ENCODE measurements at places on chromosomes 11 and 22. TPM values are rescaled to one million over a fixed set of nuclear protein-coding genes. Genes with fewer than 3 reads are reported as not detected.

The KCNJ4 gene
- 0.19 TPM for total RNA-seq

The DDI1 gene
- total RNA-seq, result not detected

The TRIM68 gene
- 11.5 TPM for total RNA-seq

The TBX10 gene
- not detected for total RNA-seq

The ABCC8 gene
- not detected for total RNA-seq

The ZC3H12C gene
- 12.0 TPM for total RNA-seq

The SORL1 gene
- total RNA-seq, result 7.2 TPM

The XKR3 gene
- total RNA-seq, result not detected

The CELSR1 gene
- 38.5 TPM for total RNA-seq

The EMID1 gene
- 0.72 TPM for total RNA-seq

The HTR3A gene
- not detected for total RNA-seq

The COA4 gene
- total RNA-seq, result 59.0 TPM

The CRYBA4 gene
- total RNA-seq, result 2.0 TPM

The SCGB1A1 gene
- not detected for total RNA-seq

The HEPHL1 gene
- not detected for total RNA-seq

DNA sequence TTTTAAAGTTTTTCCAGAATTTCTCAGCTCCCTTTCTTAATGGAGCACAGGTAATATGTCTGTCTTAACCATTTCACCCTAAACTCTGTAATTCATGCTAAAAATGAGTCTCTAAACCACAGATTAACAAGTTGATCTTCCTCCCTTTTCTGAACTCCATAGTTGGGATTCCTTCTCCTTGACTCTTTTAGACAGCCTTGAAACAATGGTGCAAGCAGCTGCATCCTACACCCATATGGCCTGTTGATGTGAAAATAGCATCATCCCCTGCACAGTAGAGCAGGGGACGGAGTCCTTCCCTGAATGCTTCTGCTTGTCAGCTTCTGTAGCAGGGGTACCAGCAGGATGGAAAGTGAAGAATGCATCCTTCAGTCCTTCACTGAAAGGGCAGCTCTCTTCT lies 192.8 kb upstream of the SORL1-AS1 start:
- H3K36me3 ChIP-seq, result no peaks in the 10 kb centered on the region
- peak; percentile 45 for DNase-seq
- no peaks in the 10 kb centered on the region for H3K27me3 ChIP-seq
- no peak overlapping the region for H3K4me3 ChIP-seq
- H3K27ac ChIP-seq, result no peak overlapping the region

DNA sequence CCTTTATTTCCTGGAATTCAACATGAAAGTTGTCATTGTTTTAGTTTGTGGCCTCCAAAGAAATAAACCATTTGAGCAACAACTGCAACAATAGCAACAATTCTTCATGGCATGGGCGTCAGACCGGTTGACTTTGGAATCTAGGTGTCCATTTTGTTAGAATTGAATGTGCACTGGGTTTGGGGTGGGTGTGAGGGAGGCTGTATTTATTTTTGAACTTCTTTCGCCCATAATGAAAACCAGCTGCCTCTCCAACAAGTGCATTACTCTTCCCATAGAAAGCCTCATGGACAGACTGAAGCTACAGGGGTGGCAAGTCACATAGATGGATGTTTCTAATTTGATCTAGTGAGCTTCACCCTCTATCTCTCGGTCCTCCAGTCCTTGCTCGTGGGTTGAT lies 85.4 kb downstream of the ADAMTS15 start:
- no peak overlapping the region for H3K4me3 ChIP-seq
- no peaks in the 10 kb centered on the region for H3K27me3 ChIP-seq
- peaks cover 8% of the 10 kb centered on the region for H3K4me1 ChIP-seq
- H3K27ac ChIP-seq, result no peak overlapping the region
- H3K36me3 ChIP-seq, result no peaks in the 10 kb centered on the region

- no peak for DNase-seq
- H3K4me3 ChIP-seq, result no peak overlapping the region
- no peaks in the 10 kb centered on the region for H3K4me1 ChIP-seq
- no peaks in the 10 kb centered on the region for H3K27me3 ChIP-seq
- H3K36me3 ChIP-seq, result no peaks in the 10 kb centered on the region
Observed at GRCh38 chr11:105230586-105230985, 91.0 kb upstream of the CARD18 start.

DNA sequence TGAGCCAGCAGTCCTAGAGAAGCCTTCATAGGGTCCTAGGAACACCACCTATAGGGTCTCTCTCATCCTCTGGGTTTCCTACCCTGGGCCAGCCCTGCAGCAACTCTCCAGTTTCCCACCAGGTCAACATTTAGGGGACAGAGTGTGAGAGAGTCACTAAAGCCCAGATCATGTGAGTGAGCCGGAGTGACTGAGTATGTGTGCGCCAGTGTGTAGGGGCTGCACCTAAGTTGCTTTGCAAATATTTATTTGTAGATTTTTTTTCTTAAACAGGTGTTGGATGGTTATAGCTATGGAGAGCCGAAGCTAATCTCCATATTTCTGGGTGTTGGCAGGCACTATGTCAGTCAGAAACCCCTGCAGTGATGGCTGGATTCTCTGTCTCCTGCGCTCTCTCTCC lies 232.5 kb upstream of the NCAM1 start:
- H3K4me1 ChIP-seq, result no peaks in the 10 kb centered on the region
- DNase-seq, result no peak
- no peaks in the 10 kb centered on the region for H3K27me3 ChIP-seq
- no peak overlapping the region for H3K4me3 ChIP-seq
- no peak overlapping the region for H3K27ac ChIP-seq

GRCh38 chr22:42372976-42373375 lies 59.2 kb downstream of the NFAM1 start:
- no peak for DNase-seq
- peaks cover 13% of the 10 kb centered on the region for H3K4me1 ChIP-seq
- H3K27ac ChIP-seq, result no peak overlapping the region
- H3K4me3 ChIP-seq, result no peak overlapping the region

GRCh38 chr11:85249482-85249881 lies 377.7 kb downstream of the DLG2 start:
- no peaks in the 10 kb centered on the region for H3K36me3 ChIP-seq
- H3K4me3 ChIP-seq, result no peak overlapping the region
- no peak overlapping the region for H3K27ac ChIP-seq
- H3K27me3 ChIP-seq, result no peaks in the 10 kb centered on the region
- H3K4me1 ChIP-seq, result no peaks in the 10 kb centered on the region

GRCh38 chr11:112522536-112522935 lies 261.9 kb upstream of the PLET1 start:
- no peaks in the 10 kb centered on the region for H3K27me3 ChIP-seq
- H3K4me3 ChIP-seq, result no peak overlapping the region
- DNase-seq, result no peak
- no peaks in the 10 kb centered on the region for H3K4me1 ChIP-seq

DNA sequence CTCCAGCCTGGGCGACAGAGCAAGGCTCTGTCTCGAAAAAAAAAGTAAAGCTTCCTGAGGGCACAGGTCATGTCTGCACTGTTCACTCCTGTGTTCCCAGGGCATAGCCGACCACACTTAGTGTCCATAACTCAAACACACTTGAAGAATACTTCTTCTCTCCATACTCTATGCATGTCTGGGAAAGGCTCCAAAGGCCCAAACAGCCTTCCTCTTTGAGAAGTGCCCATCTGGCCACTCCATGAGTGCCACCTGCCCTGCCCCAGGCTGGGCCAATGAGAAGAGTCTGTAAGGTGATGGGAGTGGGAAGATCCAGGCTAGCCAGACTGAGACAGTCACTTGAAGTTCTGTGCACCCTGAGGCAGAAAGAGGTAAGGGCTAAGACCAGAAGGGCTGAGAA lies 24.7 kb downstream of the DGCR2 start:
- no peak overlapping the region for H3K27ac ChIP-seq
- no peak for DNase-seq
- no peak overlapping the region for H3K4me3 ChIP-seq
- H3K36me3 ChIP-seq, result no peaks in the 10 kb centered on the region
- no peaks in the 10 kb centered on the region for H3K27me3 ChIP-seq

- peaks cover 7% of the 10 kb centered on the region for H3K27me3 ChIP-seq
- H3K36me3 ChIP-seq, result no peaks in the 10 kb centered on the region
- no peak overlapping the region for H3K4me3 ChIP-seq
- peaks cover 13% of the 10 kb centered on the region for H3K4me1 ChIP-seq
- H3K27ac ChIP-seq, result no peak overlapping the region
Observed at GRCh38 chr22:19522190-19522880, 1.9 kb downstream of the CLDN5 start.

GRCh38 chr22:38081636-38081940 lies 2.4 kb downstream of the SLC16A8 start:
- H3K4me1 ChIP-seq, result peaks cover 4% of the 10 kb centered on the region
- H3K27ac ChIP-seq, result no peak overlapping the region
- peaks cover 18% of the 10 kb centered on the region for H3K27me3 ChIP-seq
- H3K4me3 ChIP-seq, result peak overlapping the region; percentile 17
- H3K36me3 ChIP-seq, result no peaks in the 10 kb centered on the region
- DNase-seq, result no peak

- H3K27me3 ChIP-seq, result no peaks in the 10 kb centered on the region
- H3K27ac ChIP-seq, result peak overlapping the region; percentile 45
- no peak overlapping the region for H3K4me3 ChIP-seq
- peak; percentile 96 for DNase-seq
Observed at GRCh38 chr11:26231252-26231661, 100.7 kb upstream of the ANO3 start.

GRCh38 chr22:26642465-26643417 lies 14.6 kb upstream of the MIAT start:
- H3K36me3 ChIP-seq, result no peaks in the 10 kb centered on the region
- H3K27ac ChIP-seq, result no peak overlapping the region
- H3K27me3 ChIP-seq, result no peaks in the 10 kb centered on the region
- H3K4me1 ChIP-seq, result peaks cover 28% of the 10 kb centered on the region
- DNase-seq, result peak; percentile 36

- no peak overlapping the region for H3K4me3 ChIP-seq
- DNase-seq, result no peak
- H3K27ac ChIP-seq, result peak overlapping the region; percentile 84
- H3K4me1 ChIP-seq, result peaks cover 28% of the 10 kb centered on the region
- no peaks in the 10 kb centered on the region for H3K27me3 ChIP-seq
- H3K36me3 ChIP-seq, result no peaks in the 10 kb centered on the region
Observed at GRCh38 chr11:122046438-122046837, 69.6 kb downstream of the BLID start.

DNA sequence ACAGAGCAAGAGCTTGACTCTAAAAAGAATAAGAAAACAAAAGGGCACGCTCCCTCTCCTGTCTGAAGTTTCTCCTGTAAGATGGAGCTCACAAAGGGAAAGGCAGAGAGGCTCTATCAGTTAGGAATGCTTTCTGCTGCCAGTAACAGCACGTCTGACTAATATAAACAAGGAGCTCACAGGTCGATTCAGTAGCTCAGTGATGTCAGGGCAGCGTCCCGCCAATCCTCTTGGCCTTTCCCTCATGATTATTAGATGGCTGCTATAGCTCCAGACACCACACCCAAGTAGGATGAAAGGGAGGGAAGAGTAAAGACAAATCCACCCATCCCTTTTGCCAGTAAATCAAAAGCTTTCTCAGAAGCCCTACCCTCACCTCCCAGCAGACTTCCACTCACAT lies 51.3 kb upstream of the HMGXB4 start:
- no peak overlapping the region for H3K27ac ChIP-seq
- H3K27me3 ChIP-seq, result peaks cover 6% of the 10 kb centered on the region
- H3K4me1 ChIP-seq, result no peaks in the 10 kb centered on the region

GRCh38 chr22:25823276-25823675 lies 81.3 kb downstream of the MYO18B start:
- H3K4me3 ChIP-seq, result no peak overlapping the region
- no peaks in the 10 kb centered on the region for H3K4me1 ChIP-seq
- H3K36me3 ChIP-seq, result no peaks in the 10 kb centered on the region
- H3K27me3 ChIP-seq, result no peaks in the 10 kb centered on the region

GRCh38 chr22:47776329-47776728 lies 1013.9 kb downstream of the TBC1D22A start:
- no peaks in the 10 kb centered on the region for H3K27me3 ChIP-seq
- no peaks in the 10 kb centered on the region for H3K36me3 ChIP-seq
- DNase-seq, result no peak
- no peak overlapping the region for H3K4me3 ChIP-seq

DNA sequence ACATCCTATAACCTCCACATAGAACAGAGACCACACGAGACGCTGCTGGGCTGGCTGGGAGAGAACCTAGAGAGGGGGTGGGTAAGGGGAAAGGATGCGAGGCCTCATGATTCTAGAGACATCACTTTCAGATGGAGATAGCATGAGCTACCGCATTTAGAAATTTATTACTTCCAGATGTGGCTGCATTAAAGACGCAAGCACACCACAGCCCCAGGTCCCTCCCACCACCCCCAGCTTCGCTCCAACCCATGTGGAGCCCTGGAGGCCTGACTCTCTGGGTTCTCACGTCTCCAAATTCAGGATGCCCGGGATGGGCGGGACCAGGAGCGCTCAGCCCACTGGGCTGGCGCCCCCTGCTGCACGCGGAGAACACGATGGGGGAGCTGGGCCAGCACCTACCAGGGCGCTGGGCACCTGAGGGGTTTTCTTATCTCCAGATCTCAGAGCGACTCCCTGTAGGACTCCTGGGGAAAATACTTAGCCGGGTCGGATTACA lies 13.6 kb downstream of the MRPL21 start:
- peak overlapping the region; percentile 81 for H3K27ac ChIP-seq
- peaks cover 15% of the 10 kb centered on the region for H3K36me3 ChIP-seq
- no peaks in the 10 kb centered on the region for H3K27me3 ChIP-seq
- peak; percentile 55 for DNase-seq
- no peak overlapping the region for H3K4me3 ChIP-seq

- no peaks in the 10 kb centered on the region for H3K27me3 ChIP-seq
- peak overlapping the region; percentile 59 for H3K27ac ChIP-seq
- no peaks in the 10 kb centered on the region for H3K36me3 ChIP-seq
- peaks cover 13% of the 10 kb centered on the region for H3K4me1 ChIP-seq
Observed at GRCh38 chr11:85628771-85629341, 463 bp downstream of the TMEM126B start.

DNA sequence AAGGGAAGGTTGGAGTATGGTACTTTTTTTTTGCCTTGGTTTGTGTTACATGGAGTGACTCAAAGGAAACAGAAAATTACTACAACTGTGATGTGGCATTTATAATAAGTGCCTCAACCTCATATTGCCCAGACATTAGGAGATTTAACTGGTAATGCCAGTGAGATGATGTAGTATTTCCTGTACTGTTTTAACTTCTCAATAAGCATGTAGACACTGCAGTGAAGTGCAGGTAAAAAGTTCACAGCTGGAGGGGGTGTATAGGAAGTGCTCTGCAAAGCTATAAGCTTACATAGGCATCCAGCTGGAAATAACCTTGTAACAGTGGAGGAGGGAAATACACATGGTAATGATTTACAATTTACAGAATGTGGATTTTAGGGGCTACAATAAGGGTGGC lies 138.2 kb upstream of the MTMR2 start:
- peaks cover 6% of the 10 kb centered on the region for H3K4me1 ChIP-seq
- peak; percentile 67 for DNase-seq

GRCh38 chr11:112933970-112934369 lies 27.2 kb upstream of the NCAM1 start:
- H3K27me3 ChIP-seq, result no peaks in the 10 kb centered on the region
- H3K36me3 ChIP-seq, result no peaks in the 10 kb centered on the region
- no peak overlapping the region for H3K27ac ChIP-seq
- H3K4me1 ChIP-seq, result no peaks in the 10 kb centered on the region
- H3K4me3 ChIP-seq, result no peak overlapping the region
- no peak for DNase-seq
